ENCODE measurements at places on chromosomes 11 and 22. TPM values are rescaled to one million over a fixed set of nuclear protein-coding genes. Genes with fewer than 3 reads are reported as not detected.
A peak's percentile ranks its signal among the peaks of the same experiment; 100 is the strongest.

- H3K36me3 ChIP-seq = peaks cover 63% of the 10 kb centered on the region
- peak; percentile 73 for DNase-seq
- no peaks in the 10 kb centered on the region for H3K27me3 ChIP-seq
- H3K27ac ChIP-seq = peak overlapping the region; percentile 45
Measured at GRCh38 chr22:39316440-39317083, 2.9 kb downstream of the RPL3 start.

DNA sequence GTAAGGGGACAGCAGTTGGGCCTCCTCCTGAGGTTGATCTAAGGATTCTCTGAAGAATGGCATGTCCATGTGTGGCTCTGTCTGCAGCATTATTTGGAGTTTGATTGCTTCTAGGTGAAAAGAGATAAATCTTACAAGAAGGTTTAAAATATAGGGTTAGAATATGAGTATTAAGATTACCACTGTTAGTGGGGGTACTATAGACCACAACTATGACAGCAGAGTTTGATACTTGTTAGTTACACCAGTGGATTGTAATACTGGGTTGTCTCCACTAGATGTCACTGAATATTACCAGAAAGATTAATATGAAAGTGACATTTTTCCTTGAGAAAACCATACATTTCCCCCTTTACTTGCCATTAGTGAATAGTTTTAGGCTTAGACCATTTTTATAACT, 47.9 kb downstream of the ZNF280B start:
- DNase-seq = no peak
- H3K4me3 ChIP-seq = no peak overlapping the region
- no peaks in the 10 kb centered on the region for H3K4me1 ChIP-seq
- no peaks in the 10 kb centered on the region for H3K36me3 ChIP-seq
- no peaks in the 10 kb centered on the region for H3K27me3 ChIP-seq

GRCh38 chr11:59706518-59707285, 6.9 kb downstream of the OR10V1 start:
- H3K4me1 ChIP-seq = no peaks in the 10 kb centered on the region
- no peaks in the 10 kb centered on the region for H3K27me3 ChIP-seq
- no peak for DNase-seq
- H3K4me3 ChIP-seq = no peak overlapping the region

DNA sequence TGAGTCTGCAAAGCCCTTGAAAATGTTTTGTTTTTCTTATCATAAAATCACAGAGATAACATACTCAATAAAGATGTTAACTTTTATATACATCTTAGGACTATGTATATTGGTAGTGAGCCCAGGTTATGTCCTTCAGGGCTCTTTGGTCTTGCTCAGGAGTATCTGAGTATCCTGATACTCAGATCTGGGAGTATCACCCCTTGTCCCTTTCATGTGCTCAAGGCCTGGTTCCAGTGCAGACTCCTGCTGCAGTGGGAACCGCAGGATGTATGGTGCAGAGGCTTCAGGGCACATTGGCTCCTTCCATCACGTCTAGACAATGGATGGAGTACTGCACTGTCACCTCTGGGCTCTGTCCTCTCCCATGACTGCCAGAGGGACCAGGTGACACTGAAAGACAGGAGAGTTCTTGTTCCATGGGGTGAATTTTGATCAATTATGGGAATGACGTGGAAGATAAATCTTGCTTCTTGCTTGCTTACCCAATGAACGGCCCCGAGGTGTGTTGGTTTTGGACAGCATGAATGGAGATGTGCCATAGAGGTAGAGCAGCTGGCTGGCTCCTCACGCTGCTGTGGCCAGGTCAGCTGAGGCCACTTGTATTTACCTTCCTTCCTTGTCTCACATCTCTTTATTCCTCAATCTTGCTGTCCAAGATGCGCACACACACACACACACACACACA, 215.5 kb downstream of the ARHGAP42 start:
- no peak for DNase-seq
- H3K27ac ChIP-seq = no peak overlapping the region
- H3K4me3 ChIP-seq = no peak overlapping the region
- no peaks in the 10 kb centered on the region for H3K36me3 ChIP-seq
- H3K4me1 ChIP-seq = no peaks in the 10 kb centered on the region

DNA sequence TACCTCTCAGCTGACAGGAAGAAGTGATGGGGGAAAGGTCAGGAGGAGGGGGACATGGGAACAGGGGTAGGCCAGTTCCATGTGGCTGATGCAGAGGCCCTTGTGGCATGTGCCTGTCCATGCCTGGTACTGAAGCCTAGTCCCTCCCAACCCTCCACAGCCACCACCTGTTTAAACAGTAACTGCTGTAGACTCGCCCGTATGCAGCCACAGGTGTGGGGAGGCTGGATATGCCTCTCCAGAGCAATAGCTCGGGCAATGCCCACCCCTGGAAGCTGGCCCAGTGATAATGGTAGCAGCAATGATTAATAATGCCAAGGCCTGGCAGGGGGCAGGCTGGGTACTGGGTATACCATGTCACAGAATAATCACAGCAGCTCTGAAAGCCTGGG, 2.3 kb downstream of the SMTN start:
- peak overlapping the region; percentile 85 for H3K4me3 ChIP-seq
- peaks cover 74% of the 10 kb centered on the region for H3K4me1 ChIP-seq
- H3K27ac ChIP-seq = peak overlapping the region; percentile 94
- no peaks in the 10 kb centered on the region for H3K36me3 ChIP-seq

DNA sequence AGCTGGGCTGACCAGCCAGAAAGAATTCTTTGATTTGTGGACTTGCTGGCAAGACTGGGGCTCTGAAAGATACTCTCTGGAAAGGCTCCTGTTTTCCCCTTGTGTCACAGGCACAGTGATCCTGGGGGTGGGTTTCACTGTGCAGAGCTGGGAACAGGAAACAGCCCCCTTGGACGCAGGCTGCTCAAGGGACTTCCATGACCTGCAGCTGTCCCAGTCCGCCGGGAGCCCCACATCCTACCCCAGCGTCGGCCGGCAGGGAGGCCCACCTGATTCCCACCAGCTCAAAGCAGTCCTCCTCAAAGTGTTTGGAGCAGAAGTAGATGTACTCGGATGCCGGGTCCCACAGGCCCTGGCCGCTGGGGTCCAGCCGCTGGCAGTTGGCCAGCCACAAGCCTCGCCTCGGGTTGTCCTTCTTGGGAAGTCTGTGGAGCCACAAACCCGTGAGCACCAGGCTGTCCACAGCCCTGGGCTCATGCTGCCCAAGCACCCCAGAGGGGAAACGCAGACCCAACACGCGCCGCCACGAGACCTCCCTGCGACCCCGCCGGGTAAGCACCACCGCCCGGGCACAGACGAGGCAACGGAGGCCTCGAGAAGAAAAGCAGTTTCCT, 824 bp downstream of the THAP7 start:
- peak overlapping the region; percentile 89 for H3K4me3 ChIP-seq
- peak overlapping the region; percentile 98 for H3K27ac ChIP-seq
- no peaks in the 10 kb centered on the region for H3K27me3 ChIP-seq

- no peak overlapping the region for H3K4me3 ChIP-seq
- no peaks in the 10 kb centered on the region for H3K36me3 ChIP-seq
- no peaks in the 10 kb centered on the region for H3K4me1 ChIP-seq
- H3K27ac ChIP-seq = no peak overlapping the region
- no peak for DNase-seq
Measured at GRCh38 chr11:75527938-75528735, 2.4 kb upstream of the GDPD5 start.

GRCh38 chr11:68093565-68093964, 27.6 kb downstream of the CHKA start:
- no peaks in the 10 kb centered on the region for H3K36me3 ChIP-seq
- H3K27ac ChIP-seq = no peak overlapping the region
- H3K27me3 ChIP-seq = no peaks in the 10 kb centered on the region
- no peaks in the 10 kb centered on the region for H3K4me1 ChIP-seq
- H3K4me3 ChIP-seq = no peak overlapping the region

GRCh38 chr11:75313513-75314272, 37.8 kb downstream of the ARRB1 start:
- no peaks in the 10 kb centered on the region for H3K27me3 ChIP-seq
- no peak overlapping the region for H3K4me3 ChIP-seq
- peak; percentile 46 for DNase-seq
- H3K4me1 ChIP-seq = peaks cover 54% of the 10 kb centered on the region
- H3K27ac ChIP-seq = peak overlapping the region; percentile 49

- no peaks in the 10 kb centered on the region for H3K36me3 ChIP-seq
- no peaks in the 10 kb centered on the region for H3K27me3 ChIP-seq
- no peak overlapping the region for H3K27ac ChIP-seq
- H3K4me3 ChIP-seq = no peak overlapping the region
Measured at GRCh38 chr22:19358195-19358594, 66.7 kb upstream of the CLTCL1 start.

GRCh38 chr22:33786149-33786548, 134.1 kb downstream of the LARGE1 start:
- no peaks in the 10 kb centered on the region for H3K36me3 ChIP-seq
- H3K4me3 ChIP-seq = no peak overlapping the region
- H3K4me1 ChIP-seq = no peaks in the 10 kb centered on the region
- no peaks in the 10 kb centered on the region for H3K27me3 ChIP-seq
- DNase-seq = no peak

DNA sequence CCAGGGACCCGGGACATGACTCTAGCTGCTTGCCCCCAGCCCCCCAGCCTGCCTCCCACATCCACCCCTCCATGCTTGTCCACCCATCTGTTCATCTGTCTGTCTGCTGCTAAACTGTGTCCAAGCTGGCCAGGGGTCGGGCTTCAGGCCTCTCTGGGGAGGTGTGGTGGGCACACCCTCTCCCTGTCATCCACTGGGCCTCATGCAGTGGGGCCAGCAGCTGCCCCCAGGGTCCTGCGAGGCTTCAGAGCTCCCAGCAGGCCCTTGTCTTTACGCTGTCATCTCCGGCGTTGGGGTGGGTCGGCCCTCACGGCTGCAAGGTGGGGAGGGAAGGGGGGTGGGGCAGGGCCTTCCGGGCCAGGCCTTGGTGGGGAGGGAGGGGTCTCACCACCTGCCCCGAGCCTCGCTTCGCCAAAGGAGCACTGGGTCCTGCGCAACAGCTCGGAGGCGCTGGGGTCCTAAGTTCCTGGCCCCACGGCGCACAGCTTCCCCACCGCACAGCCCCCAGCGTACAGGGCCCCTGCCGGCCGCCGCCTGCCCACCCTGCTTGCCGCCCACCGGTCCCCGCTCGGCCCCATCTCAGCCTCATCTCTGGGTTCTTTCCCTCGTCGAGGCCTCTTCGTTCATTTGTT, 26.7 kb downstream of the MOB2 start:
- peak overlapping the region; percentile 75 for H3K27ac ChIP-seq
- no peak for DNase-seq
- H3K27me3 ChIP-seq = no peaks in the 10 kb centered on the region

- H3K4me3 ChIP-seq = no peak overlapping the region
- H3K27me3 ChIP-seq = no peaks in the 10 kb centered on the region
- H3K4me1 ChIP-seq = peaks cover 23% of the 10 kb centered on the region
Measured at GRCh38 chr11:67349036-67349435, 4.3 kb downstream of the POLD4 start.

DNA sequence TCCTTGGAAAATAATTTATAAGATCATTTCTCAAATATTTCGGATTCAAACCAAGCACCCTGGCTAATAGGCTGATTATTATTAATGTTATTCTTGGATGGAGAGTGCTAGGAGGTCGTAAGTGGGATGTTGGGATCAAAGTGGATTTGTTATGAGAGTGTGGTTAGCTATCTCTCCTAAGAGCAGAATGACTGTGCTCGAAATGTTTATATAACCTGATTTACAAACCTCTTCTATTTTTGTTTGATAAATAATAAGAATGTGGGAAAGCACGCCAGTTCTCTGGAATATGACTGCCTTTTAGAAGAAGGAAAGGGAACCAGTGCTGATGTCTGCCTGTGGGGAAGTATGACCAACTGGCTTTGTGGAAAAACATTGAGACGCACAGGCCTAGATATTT, 527.5 kb downstream of the NTM start:
- H3K36me3 ChIP-seq = no peaks in the 10 kb centered on the region
- no peak overlapping the region for H3K27ac ChIP-seq
- H3K4me1 ChIP-seq = no peaks in the 10 kb centered on the region
- H3K27me3 ChIP-seq = no peaks in the 10 kb centered on the region
- no peak for DNase-seq

DNA sequence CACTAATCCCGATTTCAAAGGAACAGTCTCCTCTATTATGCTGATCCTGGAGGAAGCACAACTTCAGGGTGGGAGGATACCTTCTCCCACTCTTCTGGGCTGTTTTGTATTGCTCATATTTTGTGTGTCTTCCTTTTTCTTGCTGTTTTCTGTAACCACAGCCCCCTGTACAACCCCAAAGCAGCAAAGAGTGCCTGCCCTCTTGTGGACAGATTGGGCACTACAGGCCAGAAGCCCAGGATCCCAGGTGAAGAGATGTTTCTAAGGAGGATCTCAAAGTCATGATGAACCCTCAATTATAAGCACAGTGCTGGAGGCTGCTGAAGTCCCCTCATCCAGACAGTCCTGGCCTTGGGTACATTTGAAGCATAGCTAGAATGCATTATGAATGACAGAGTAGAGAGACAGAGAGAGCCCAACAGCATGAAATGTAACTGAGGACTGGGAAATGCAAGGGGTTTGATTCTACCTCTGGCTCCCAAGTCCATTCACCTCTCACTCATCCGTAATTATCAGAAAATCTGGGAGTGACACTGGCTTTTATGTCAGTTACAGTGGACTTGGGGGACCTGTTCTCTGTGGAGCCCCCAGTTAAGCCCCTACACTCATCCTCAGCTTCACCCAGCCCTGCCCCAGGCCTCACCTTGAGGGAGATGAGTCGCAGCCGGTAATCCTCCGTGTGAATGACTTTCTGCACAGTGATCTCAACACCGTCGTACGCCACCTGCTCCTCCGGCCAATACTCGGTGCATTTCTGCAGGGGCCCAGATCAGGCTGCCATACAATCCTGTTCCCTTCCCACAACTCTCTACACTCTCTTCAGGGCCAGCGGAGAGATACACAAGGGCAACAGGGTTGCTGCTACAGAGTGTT, 6.2 kb upstream of the IGSF22 start:
- no peak overlapping the region for H3K27ac ChIP-seq
- H3K27me3 ChIP-seq = no peaks in the 10 kb centered on the region
- peak; percentile 70 for DNase-seq
- no peaks in the 10 kb centered on the region for H3K4me1 ChIP-seq

DNA sequence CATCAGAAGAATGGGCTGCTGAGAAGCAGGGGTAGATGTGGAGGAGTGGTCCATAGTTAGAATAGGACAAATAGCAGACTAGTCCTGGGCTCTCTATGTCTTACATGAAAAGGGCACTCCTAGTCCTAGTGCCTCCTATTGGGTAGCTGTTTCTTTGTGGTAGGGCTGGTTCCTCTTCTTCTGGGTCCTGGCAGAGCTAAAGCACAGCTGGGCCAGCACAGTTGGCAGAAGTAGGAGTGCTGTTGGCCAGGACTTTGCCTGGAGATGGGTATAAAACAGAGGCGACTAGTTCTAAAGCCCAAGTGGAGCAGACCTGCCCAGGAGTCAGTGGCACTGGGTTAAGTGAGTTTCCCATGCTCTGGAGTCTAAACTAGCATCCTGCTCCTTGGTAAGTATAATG, 55.2 kb downstream of the PPFIBP2 start:
- no peaks in the 10 kb centered on the region for H3K27me3 ChIP-seq
- H3K36me3 ChIP-seq = no peaks in the 10 kb centered on the region
- H3K27ac ChIP-seq = no peak overlapping the region
- peaks cover 4% of the 10 kb centered on the region for H3K4me1 ChIP-seq

- H3K4me1 ChIP-seq = peaks cover 5% of the 10 kb centered on the region
- no peak overlapping the region for H3K27ac ChIP-seq
Measured at GRCh38 chr11:73055655-73056354, 86.3 kb downstream of the FCHSD2 start.

PATE1 gene
- not detected for total RNA-seq

EFCAB6 gene
- total RNA-seq = 4.4 TPM

OLFML1 gene
- 2.3 TPM for total RNA-seq

CREB3L1 gene
- 33.3 TPM for total RNA-seq

USP2 gene
- total RNA-seq = 61.8 TPM

LGALS12 gene
- not detected for total RNA-seq

SMIM35 gene
- total RNA-seq = not detected

SCN4B gene
- total RNA-seq = 8.3 TPM

OR8D4 gene
- total RNA-seq = not detected

FDXACB1 gene
- 0.95 TPM for total RNA-seq

SLC1A2 gene
- 0.38 TPM for total RNA-seq
